ENCODE measurements at places on chromosomes 11 and 22. TPM values are rescaled to one million over a fixed set of nuclear protein-coding genes. Genes with fewer than 3 reads are reported as not detected.

Gene UFD1
- 49.6 TPM for total RNA-seq

DNA sequence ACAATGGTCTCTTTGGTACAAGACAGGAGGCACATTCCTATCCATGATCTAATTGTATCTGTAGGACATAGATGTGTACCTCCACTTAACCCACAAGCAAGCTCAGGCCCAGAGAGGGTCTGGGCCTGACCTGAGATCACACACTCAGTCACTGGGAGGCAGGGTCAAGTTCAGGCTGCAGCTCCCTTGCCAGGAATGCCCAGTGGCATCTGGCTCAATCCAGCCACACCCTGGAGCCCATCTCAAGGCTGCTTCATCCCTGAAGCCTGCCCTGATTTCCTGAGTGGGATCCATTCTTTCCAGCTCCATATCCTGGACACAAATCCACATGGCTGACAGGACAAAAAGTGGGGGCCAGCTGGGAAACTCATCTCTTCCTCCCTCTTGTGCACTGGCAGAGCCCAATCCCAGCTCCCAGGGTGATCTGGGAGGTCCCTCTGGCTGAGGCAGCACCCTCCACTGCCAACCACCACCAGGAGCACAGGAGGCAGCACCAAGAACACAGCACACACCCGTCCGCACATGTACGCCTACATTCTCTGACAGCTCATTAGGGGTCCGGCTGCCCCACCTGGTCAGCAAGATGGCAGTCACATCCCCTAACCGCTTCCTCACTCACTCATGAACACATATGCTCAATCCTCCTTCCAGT is 39.2 kb upstream of the KLHL35 start:
- no peaks in the 10 kb centered on the region for H3K27me3 ChIP-seq
- no peaks in the 10 kb centered on the region for H3K36me3 ChIP-seq
- no peak overlapping the region for H3K27ac ChIP-seq
- no peak overlapping the region for H3K4me3 ChIP-seq
- DNase-seq: no peak
- H3K4me1 ChIP-seq: peaks cover 33% of the 10 kb centered on the region

Gene BRSK2
- total RNA-seq: 34.5 TPM

Gene NOX4
- total RNA-seq: 1.1 TPM

DNA sequence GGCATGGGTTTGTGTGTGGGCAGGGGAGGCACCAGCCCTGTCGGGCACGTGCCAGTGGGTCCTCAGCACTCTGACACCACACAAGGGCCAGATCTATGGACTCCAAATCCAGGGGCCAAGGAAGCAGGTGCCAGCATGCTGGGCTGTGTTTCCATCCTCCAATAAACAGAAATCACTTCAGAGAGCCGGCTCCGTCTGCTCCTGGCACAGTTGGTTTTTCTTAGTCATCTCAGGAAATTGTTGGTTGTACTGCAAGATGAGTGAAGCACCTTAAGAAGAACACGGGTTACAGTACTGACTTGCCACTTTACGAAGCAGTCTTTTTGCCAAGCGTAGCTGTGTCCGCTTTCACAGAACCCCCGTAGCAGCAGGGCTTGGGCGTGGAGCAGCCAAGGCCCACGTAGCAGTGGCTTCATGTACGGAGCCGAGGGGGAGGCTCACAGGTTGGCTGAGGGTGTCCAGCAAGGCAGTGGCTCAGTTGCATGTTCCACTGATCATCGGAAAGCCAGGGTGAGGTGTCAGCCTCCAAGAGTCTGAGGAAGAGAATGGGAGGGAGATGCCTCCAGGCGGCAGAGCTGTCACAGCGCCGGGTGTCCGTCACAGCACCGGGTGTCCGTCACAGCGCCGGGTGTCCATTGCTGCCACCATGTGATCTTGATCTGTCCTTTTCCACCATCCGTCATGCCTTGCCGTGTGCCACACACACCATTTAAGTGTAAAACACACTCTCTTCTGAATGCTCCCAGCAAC is 314.9 kb downstream of the CTTN start:
- DNase-seq: no peak
- H3K36me3 ChIP-seq: no peaks in the 10 kb centered on the region
- H3K27me3 ChIP-seq: no peaks in the 10 kb centered on the region
- no peak overlapping the region for H3K4me3 ChIP-seq
